ENCODE measurements at places on chromosomes 3 and 15.

DNA sequence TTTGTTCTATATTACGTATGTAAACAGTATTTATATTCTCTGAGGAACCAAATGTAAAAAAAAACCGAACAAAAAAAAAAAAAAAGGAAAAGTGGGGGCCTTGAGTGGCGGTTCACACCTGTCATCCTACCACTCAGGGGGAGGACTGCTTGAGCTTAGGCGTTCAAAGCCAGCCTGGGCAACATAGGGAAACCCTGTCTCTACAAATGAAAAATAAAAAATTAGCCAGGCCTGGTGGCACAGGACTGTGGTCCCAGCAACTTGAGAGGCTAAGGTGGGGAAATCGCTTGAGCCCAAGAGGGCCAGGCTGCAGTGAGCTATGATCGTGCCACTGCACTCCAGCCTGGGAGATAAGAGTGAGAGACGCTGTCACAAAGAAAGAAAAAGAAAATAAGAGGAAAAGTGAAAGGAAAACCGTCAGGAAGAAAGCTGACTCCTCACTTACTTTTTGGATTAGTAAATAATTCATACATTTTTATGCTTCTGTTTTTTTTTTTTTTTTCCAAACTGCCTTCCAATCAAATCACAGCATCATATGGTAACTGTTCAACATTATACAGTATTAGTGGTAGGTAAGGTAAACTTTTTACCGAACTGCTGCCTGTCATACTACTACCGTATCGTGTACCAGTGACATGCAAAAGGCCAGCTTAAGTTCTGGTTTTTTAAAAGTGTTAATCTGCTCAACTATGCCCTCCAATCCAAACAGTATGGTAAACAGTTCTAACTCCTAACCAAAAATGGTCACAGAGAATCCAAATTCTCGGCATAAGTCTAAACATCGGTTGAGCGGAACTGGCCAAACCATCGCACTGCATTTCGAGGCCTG lies 1.2 kb downstream of the PHC3 start:
- DNase-seq: no peak

GRCh38 chr3:10008588-10009344 lies 17.5 kb upstream of the FANCD2 start:
- peak; percentile 68 for DNase-seq

GRCh38 chr3:18027161-18027939 lies 284.9 kb upstream of the TBC1D5 start:
- DNase-seq: no peak

DNA sequence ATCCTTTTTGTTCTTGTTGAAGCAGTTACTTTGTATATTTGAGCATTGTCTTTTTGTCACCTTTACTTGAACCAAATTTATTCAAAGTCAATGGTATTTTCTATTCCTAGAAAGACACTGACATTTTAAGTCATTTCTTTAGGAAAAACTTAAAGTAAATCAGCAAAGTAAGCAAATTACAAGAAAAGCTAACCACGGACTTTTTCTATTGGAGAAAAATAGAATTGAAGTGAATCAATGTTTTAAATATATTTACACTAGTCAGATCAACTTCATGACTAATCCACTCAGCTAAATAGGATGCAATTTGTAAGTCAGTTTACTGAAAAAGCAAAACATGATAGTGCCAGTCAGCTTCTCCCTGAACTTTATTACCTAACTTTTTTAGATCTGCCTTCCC lies 733.8 kb upstream of the ALCAM start:
- no peak for DNase-seq

GRCh38 chr3:72047221-72047871 lies 262.4 kb upstream of the PROK2 start:
- no peak for DNase-seq

GRCh38 chr3:51675201-51675611 lies 4.2 kb downstream of the TEX264 start:
- DNase-seq: no peak

DNA sequence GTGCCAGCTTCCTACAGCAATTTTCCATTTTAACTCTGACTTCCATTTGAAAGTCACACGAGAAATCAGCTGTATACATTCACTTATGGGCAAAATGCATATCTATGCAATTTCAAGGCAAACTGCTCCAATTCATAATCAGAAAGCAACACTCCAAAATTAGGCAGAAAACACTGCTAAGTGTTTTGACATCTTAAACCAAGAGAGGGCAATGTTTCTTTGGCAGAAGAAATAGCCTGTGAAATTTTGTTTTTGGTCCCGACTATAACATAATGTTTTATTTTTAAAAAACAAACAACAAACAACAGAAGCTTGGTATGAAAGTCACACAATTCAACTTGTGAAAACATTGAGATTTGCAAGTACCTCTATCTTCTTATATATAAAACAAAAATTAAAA lies 42.6 kb downstream of the GOLIM4 start:
- DNase-seq: no peak

DNA sequence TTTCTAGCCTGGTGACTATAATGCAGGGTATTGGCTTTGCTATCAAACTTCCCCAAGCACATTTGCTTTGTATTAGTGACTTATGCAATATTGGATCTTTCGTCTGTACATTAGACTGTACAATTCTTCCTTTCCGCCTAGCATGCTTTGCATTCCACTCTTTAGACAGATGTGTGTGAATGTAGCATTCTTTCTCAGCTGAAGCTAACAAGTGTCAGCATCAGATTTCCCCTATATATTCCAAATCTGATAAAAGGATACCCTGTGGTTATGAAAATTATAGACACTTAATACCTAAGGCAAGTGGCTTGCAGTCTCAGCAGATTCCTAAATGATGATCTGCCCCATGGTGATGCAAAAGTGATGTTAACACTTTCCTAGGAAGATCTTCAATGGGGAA lies 360.1 kb downstream of the CNTN4 start:
- no peak for DNase-seq

- DNase-seq: no peak
Observed at GRCh38 chr3:129536804-129537203, 6.2 kb upstream of the H1-8 start.

DNA sequence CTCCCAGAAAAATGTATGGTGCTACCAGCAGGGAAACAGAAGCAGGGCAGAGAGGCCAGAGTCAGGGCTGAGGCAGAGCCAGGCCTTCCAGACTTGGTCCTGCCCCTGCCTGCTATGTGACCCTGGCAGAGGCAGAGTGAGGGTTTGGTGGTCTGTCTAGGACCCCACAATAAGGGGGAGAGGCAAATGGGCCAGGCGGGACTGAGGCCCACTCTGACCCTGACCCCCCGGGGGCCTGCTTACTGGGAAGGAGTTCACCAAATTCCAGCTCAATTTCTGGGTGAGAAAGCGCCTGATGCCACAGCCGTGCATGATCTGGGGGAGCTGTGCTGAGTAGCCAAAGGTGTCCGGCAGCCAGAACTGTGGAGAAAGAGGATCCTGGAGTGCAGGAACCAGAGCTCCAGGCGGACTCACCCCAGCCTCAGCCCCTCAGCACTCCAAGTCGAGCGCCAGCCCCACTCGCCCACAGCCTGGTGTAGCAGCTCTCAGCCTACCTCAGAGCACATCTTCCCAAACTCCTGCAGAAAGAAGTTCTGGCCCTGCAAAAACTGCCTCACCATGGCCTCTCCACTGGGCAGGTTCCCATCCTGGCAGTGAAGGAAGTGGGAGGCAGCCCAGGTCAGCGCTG lies 6.9 kb downstream of the MAN2C1 start:
- no peak for DNase-seq

DNA sequence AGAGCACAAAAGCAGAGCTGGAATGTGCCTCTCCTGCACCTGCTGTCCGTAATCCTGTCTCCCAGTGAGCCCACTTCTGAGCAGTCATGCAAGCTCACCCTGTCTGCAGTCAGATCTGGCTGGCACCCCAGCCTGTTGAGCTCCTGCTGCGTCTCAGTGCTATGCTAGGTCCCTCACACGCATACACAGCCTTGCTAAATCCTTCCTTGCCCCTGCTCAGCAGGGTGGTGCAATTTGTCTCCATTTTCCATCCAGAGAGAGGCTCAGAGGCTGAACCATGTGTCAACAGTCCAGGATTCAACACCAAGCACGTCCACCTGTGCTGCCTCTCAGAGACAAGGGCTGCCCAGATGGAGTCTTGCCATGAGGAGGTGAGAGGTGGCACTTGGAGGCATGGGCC lies 11.0 kb downstream of the POMGNT2 start:
- no peak for DNase-seq

- DNase-seq: no peak
Observed at GRCh38 chr15:48021336-48022086, 99.3 kb upstream of the SLC24A5 start.

DNA sequence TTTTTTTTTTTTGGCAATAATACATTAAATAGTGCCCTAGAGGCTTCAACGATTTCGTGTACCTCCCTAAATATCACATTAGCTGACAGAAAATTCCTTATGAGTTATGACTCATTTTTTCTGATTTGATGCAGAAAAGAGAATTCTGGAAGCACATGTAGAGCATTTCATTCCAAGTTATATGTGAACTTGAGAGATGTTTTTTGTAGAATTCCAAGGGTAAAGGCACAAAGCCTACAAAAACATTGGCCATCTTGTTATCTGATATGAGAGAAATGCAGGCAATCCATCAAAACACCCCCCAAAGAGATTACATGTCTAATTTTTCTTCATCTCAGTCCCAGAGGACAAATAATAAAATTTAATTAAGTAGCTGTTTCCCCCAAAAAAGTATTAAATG lies 6.7 kb upstream of the PFN2 start:
- DNase-seq: no peak

- no peak for DNase-seq
Observed at GRCh38 chr3:21290557-21290956, 460.5 kb downstream of the ZNF385D start.

- no peak for DNase-seq
Observed at GRCh38 chr15:55768670-55769185, 25.8 kb upstream of the PRTG start.

DNA sequence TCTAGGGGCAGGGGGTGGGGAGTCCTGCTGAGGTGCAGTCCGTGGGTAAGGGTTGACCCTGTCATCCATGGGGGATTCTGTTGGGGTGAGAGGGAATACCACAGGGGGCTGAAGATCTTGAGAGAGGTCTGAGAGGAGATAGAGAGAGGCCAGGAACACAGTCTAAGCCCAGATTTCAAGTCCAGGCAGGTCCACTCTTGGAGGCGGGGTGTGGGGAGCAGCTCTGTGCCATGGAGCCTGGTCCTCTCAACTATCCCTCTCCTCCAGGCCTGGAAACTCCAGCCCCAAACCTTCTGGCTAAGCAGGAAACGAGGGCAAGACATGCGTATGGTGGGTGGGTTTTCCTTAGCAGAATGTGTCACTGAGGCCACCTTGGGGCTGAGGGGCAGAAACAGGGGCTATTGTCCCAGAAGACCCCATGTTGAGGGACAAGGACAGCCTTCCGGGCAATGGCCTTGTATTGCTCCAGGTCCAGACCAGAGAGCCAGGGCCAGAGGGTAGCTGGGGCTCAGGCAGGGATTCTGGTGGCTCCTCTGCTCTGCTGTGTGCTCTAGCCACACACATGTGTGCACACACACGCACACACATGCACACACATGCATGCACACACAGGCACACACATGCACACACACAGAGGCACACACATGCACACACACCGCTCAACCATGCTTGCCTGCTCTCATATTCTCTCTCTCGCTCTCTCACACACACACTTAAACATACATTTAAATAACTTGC lies 48.6 kb upstream of the MAGEF1 start:
- DNase-seq: no peak

GRCh38 chr3:104933972-104934371 lies 432.7 kb upstream of the ALCAM start:
- no peak for DNase-seq

GRCh38 chr3:170536712-170537111 lies 49.2 kb downstream of the SLC7A14 start:
- no peak for DNase-seq

GRCh38 chr3:133958071-133958805 lies 62.6 kb upstream of the RAB6B start:
- no peak for DNase-seq

- no peak for DNase-seq
Observed at GRCh38 chr3:185351396-185351795, 11.5 kb upstream of the MAP3K13 start.
